ENCODE measurements at places on chromosomes 3 and 15.

DNA sequence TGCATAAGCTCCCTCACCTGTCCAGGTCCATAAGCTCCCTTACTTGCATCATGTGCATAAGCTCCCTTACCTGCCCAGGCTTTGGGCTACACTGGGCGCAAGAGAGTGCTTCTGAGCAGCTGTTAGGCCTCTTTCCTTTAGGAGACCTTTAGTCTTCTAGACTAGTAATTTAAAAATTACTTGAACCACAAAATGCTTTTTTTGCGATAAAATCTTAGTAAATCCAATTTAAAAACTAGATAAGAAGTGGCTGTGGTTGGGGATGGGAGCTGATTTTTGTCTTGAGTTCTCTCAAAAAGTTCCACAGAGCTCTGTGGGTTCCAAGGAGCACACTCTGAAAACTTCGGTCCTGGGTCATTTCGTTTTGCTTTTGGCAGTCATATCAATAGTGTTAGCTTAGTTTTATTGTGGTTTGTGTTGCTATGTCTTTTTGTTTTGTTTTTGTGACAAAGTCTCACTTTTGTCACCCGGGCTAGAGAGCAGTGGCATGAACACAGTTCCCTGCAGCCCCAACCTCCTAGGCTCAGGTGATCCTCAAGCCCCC is 6.7 kb downstream of the CEMIP start:
- no peak for DNase-seq

GRCh38 chr15:74541494-74542165 is 610 bp downstream of the ARID3B start:
- peak; percentile 51 for DNase-seq

GRCh38 chr3:150759319-150759718 is 3.6 kb downstream of the SIAH2 start:
- DNase-seq, result no peak

DNA sequence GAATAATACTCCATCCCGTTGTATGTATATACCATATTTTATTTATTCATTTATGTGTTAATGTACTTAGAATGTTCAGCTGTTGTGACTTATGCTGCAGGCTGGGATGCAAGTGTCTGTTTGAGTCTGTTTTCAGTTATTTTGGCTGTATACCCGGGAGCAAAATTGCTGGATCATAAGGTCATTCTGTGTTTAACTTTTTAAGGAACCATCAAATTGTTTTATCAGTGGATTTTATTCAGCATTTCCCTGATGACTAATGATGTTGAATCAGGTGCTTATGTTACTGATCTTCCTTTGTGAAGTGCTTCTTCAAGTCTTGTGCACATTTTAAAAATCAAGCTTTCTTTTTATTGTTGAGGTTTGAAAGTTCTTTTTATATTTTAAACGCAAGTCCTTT is 118.1 kb downstream of the SLC25A26 start:
- DNase-seq, result no peak

- DNase-seq, result peak; percentile 29
Observed at GRCh38 chr15:92619145-92620101, 36.2 kb downstream of the FAM174B start.

DNA sequence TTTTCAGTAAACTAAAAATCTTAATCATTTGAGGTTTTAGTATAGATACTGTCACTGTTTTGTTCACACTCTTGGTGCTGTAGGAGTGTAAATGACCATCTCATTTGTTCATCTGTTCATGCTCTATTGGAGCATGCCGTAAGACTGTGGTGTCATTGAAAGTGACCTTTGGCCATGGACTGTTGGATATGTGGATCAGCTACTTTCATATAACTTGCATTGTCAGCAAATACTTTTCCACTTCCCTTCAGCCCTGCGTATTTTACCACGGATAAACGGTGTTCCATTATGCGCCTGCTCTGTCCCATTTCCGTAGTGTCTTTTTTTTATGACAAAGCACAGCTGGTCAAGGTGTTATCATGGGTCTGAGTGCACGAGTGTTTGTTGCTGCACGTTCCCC is 32.6 kb upstream of the SENP5 start:
- no peak for DNase-seq

DNA sequence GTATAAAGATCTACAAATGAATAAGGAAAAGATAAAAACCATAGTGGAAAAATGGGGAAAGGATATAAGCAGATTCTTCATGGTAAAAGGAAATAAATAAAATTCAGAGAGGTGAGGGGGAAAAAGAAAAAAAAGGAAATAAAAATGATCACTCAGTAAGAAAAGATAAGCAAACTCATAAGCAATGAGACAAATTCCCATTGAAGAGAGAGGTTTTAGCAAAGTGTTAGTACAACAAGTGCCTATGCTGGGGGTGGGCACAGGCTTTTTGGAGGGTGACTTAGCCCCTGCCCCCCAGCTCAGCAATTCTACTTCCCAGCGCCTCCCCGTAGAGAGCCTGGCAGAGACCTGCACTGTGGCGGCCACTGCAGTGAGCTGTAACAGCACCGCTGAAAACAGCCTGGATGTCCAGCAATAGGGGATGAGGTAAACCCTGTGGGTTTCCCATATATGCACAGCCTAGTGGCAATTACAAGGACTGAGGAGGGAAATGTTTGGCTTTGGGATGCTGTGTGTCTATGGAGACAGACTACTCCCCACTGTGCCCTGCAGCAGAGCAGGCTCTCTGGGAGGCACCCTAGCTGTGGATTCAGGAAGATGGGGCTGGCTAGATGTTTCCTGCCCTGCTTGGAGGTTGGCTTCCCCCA is 23.7 kb upstream of the SFMBT1 start:
- no peak for DNase-seq

DNA sequence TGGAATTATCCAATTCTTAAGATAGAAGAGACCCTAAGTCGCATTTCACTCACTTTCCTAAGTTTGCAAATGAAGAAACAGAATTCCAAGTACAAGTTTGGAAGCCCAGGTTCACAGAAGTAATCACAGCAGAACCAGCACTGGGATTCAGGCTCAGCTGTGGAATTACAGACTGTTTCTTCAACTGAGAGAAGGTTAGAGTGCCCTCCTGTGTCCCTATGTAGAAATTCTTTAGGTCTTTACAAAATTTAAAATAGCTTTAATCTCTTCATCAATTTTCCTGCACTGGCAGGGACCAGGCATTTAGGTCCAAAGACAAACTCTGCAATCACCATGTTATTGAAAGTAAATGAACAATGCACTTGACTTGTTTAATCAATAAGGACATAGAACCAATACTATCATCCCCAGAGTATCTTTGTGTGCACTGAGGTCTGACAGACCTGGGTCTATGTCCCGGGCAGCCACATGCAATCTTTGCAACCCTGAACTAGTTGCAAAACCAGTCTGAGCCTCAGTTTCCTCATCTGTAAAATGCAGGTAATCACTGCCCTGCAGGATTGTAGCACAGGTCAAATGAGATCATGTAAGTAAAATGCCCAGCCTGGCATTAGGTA is 96.3 kb upstream of the ZBED2 start:
- peak; percentile 62 for DNase-seq

DNA sequence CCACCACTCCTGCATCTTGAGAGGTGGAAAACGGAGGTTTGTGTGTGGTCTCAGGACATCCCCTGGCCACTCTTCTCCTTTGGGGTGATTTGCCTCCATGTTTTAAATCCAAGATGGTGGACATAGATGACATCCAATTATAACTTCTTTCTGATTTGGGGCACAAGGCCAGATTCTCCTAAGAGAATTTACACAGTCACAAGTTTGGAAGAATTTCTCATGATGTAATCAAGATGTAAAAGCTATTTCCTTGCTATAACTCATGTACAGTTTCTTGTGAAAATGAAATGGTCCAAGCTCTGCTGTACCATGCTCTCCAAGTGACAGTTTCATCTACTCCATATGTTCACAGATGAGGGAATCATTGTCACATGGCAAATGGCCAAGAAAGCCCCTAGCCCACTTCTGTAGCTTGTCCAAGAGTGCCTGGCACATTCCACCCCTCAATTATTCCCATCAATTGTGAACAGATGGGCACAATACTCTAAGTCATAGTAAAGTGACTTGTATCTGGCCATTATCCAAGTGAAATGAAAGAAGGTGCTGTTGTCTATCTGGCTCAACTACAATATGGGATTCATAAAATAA is 134.6 kb upstream of the ROPN1 start:
- DNase-seq, result no peak

- DNase-seq, result no peak
Observed at GRCh38 chr15:83512459-83512858, 65.3 kb downstream of the SH3GL3 start.

- no peak for DNase-seq
Observed at GRCh38 chr15:91929509-91929908, 76.0 kb downstream of the SLCO3A1 start.

GRCh38 chr3:14363991-14364390 is 38.4 kb upstream of the SLC6A6 start:
- DNase-seq, result no peak

DNA sequence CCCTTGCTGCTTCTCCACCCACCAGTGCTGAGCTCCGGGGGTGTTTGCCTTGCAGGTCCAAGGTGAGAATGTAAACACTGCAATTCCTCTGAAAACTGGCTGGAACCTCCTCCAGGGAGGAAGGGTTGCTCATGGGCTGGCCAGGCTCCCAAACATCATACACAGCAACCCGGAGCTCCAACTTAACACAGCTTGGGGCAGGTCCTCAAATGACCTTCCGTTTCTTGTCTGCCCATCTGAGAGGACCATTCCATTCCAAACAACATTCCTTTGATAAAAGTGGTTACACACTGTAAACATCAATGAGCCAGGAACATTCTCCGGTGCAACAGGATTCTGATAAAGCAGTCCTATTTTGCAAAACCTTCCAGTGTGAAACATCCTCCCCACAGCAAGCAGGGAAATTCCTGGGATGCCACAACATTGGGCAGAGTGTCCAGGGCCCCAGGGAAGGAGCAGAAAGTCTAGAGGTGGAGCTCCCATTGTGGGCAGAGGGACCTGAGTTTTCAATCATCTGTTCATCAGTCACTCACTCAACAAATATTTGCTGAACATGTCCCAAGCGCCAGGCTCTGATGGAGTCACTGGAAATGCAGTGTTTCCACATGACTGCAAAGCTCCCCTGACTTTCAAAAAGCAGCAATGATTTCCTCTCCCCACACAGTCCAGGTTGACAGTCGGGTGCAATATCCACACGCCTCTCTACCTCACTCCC is 7.3 kb upstream of the HEG1 start:
- peak; percentile 87 for DNase-seq

- DNase-seq, result no peak
Observed at GRCh38 chr15:72585476-72586058, 68.9 kb upstream of the GOLGA6B start.

DNA sequence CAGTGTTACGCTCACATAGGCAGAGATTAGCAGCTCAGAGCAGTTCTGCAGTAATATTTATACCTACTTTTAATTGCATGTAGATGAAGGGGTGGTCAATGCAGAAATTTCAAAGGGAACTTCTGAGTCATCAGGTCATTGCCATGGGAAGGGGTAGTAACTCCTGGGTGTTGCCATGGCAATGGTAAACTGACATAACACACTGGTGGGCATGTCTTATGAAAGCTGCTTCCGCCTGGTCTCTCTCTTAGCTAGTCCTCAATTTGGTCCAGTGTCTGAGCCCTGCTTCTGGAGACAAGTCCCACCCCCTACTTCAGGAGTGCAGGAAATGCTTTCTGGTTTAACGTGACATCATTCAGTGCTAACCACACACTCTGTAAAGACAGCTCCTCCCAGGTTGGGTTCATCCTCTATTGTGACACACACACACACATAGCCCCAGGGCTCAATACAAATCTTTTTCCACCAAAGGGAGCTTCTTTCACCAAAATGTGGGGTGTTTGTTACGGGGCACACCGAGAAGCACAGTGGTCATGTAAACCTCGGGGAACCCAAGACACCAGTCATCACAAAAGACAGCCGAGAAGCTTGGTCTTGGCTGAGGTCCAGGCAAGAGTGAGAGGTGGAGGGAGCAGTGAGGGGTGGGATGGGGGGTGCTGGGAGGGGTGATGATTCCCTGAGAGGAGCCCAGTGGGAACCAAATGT is 74.5 kb downstream of the TLE3 start:
- DNase-seq, result peak; percentile 83

GRCh38 chr3:125594581-125595011 is 701 bp downstream of the OSBPL11 start:
- no peak for DNase-seq

DNA sequence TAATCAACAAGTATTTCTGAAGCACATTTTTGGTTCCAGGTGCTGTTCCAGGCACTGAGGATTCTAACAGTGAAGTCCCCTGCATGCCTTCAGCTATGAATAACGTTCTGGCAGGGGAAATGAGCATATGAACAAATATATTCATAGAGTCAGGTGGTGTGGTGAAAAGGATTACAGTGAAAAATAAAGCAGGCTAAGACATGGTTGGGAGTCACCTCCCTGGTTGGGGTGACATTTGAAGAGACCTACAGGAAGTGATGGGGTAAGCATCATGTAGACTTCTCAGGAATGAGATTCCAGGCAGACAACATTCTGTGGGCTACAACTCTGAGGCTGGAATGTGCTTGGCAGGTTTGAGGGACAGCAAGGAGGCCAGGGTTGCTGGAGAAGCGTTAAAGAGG is 15.0 kb downstream of the FRMD4B start:
- peak; percentile 30 for DNase-seq

DNA sequence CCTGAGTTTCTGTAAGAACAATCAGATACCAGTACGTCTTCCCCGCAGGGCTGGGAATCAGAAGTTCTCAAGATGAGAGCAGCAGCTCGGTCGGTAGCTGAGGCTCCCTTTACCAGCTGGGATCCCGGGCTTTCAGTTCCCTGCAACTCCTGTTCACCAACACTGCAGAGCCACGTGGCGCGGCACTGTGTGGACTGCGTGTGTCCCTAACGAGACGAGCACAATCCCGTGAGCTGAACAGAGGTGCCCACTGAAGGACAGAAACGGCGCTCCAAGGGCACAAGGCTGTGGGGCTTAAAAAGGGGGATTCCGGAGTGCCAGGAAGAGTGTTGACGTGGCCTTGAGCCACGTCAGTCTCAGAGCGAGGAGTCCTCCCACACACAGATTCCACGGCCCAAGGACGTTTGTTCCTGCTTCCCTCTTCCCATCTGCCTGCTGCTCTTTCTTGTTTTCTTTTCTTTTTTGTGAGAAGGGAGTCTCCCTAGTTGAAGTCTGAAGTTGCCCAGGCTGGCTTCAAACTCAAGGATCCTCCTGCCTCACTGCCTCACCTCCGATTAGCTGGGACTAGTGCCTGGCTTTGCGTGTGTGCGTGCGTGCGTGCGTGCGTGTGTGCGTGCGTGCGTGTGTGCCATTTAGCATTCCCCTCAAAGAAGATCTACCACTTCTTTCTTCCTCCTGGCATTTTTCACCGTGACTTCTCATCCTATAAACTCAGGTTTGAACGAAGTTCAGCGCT is 37.1 kb upstream of the RPL35A start:
- no peak for DNase-seq

Measured in GM03348 (cell line).